K562 (cell line): ENCODE measurements at places on chromosomes 5 and 9. TPM values are rescaled to one million over a fixed set of nuclear protein-coding genes. Genes with fewer than 3 reads are reported as not detected.
A peak's percentile ranks its signal among the peaks of the same experiment; 100 is the strongest.

The CDKN2A gene
- not detected in 2 replicates for total RNA-seq

The CDH12 gene
- 0.89 and 1.4 TPM in 2 replicates for total RNA-seq

The RMI1 gene
- 14.6 and 15.7 TPM in 2 replicates for total RNA-seq

The CTSV gene
- total RNA-seq: not detected in 2 replicates

- DNase-seq: peak; percentile 20
Measured at GRCh38 chr5:131423056-131423455, 159.2 kb downstream of the CDC42SE2 start.

DNA sequence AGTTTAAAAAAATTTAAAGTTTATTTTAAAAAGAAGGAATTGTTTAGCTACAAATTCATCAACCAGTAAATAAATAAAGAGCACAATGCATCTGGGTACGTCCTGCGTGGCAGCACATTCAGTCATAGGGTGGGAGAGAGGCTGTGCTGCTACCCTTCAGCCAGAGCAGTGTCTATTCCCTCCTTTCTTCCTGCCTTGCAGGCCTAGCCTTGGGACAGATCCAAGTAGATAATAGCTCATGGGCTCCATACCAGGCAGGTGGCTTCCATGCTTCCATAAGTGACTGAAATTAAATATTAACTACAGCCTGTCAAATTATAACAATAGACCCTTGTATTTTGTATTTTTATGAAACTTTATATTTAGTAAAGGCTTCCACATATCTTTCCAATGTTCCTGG is 408.3 kb upstream of the RGMB start:
- no peak for DNase-seq

- DNase-seq: no peak
Measured at GRCh38 chr5:160289721-160290120, 22.6 kb downstream of the CCNJL start.

- DNase-seq: peak; percentile 44
Measured at GRCh38 chr5:109690975-109691574, 1.3 kb downstream of the MAN2A1 start.

DNA sequence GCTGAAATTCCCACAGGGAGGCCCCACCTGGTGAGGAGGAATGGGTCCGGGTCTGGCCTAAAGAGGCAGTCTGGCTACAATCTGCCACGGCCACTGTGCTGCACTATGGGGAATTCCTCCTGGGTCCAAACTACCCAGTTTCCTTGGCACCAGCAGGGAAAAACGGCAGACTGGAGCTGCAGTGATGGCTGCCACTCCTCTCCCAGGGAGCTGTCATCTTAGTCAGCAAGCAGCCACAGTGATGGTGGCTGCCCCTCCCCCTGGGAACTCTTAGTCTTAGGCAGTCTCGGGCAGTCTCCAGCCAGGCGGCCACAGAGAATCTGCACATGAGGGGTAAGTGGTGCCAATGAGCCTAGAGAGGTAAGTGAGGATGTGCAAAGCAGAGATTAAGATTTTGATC is 205.8 kb downstream of the TMEM38B start:
- no peak for DNase-seq

DNA sequence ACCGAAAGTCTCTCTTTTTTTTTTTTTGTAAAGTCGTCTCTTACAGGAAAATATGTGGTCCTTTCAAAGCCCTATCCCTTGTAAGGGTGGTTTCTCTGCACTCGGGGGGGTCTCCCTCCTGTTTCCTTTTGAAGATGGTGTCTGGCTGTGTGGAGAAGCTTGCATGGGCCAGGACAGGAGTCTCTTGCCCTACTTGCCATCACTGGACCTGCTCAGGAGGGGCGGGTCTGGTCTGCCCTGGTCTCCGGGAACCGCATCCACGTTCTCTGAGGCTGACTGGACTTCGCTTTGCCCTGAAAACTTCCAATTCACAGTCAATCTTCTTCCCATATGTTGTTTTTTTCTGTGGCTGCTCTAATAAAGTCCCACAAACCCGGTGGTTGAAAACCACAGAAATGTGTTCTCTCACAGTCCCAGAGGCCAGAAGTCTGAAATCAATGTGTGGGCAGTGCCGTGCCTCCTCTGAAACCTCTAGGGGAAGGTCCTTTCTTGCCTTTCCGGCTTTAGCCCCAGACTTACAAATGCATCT is 92.9 kb upstream of the IER5L start:
- no peak for DNase-seq

GRCh38 chr9:1875251-1875851 is 139.8 kb upstream of the SMARCA2 start:
- no peak for DNase-seq

GRCh38 chr9:136255166-136255538 is 9.5 kb upstream of the QSOX2 start:
- peak; percentile 56 for DNase-seq
